ENCODE measurements at places on chromosomes 1 and 21.
A peak's percentile ranks its signal among the peaks of the same experiment; 100 is the strongest.

GRCh38 chr1:236395230-236395946 is 1.3 kb downstream of the EDARADD start:
- DNase-seq: peak; percentile 8

- no peak for DNase-seq
Observed at GRCh38 chr1:74729741-74730478, 2.9 kb downstream of the CRYZ start.

DNA sequence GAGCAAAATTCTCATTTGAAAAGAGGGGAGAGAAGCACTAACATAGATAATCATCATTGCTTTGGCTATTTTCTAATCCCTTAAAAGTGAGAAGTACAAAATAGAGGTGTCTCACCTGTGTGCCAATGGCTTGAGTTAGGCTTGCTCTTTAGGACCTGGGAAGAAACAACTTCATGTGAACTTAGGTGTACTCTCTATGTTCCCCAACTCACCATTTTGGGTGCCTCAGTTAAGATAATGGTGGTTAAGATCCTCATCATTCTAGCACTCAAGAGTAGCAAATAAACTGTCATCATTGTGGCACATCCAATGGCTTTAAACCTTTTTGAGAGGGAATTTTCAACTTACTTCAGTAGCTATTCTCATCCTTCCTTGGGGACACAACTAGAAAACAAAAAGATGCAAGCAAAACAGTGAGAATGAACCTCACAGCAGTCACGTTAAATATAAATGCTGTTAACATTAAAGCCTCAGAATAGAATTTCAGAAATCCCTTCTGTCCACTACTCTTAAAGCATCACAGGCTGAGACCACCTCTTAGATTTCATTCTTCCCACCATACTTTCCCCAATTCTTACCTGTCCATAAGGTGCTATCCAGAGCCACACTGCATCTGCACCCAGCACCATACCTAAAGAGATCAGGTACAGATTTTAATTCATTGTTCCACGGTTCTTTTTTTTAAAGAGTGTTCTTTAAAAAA is 1.2 kb downstream of the GAS5 start:
- no peak for DNase-seq

GRCh38 chr1:234541286-234541975 is 62.5 kb upstream of the TARBP1 start:
- DNase-seq: no peak

DNA sequence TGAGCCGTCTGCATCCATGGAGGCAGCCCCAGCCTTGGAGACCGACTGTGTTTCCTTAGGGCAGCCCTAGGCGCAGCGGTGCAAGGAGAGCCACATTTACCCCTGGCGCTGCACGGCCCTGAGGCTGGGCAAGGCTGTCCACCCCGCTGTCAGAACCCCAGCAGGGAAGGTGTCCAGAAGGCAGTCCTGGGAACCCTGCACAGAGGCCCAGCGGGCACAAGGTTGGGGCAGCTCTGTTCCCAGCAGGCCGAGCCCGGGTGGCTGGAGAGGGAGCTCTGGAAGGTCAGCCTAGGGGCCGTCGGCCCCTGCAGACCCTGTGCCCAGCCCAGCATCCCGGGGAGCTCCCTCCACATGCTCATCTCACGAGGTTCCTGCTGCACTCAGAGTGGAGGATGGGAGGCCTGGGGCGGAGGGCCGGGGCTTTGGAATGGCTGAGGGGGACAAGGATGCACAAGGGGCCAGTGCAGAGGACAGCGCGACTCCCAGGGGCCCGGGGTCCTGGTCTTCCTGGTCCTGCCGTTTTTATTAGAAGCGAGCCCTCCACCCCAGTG is 19.9 kb upstream of the SAMD11 start:
- DNase-seq: no peak

DNA sequence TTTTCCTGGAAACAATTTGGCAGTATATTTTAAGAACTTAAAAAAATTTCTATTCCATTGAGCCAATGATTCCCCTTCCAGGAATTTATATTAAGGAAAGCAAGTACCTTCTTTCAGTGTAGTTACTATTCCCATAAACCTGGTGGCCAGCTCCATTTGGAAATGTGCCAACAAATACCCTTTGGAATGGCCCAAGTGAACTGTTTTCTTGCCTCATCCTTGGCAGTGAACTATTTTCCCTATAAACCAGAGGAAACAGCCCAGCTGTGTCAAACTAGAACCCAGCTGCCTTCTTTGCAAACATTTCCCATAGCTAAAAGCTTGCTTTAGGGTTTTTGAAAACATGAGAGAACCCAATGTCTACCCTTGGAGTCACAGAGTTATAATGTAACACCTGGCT is 496.9 kb downstream of the NEGR1 start:
- no peak for DNase-seq

GRCh38 chr1:234943836-234944402 is 184.7 kb downstream of the TOMM20 start:
- DNase-seq: no peak

Measured in T-cell (primary cell).